ENCODE measurements at places on chromosomes 2 and 18.
A peak's percentile ranks its signal among the peaks of the same experiment; 100 is the strongest.

GRCh38 chr2:39228413-39229209 lies 15.2 kb downstream of the CDKL4 start:
- DNase-seq = no peak

- DNase-seq = no peak
Observed at GRCh38 chr2:165901620-165902298, 51.8 kb downstream of the TTC21B start.

DNA sequence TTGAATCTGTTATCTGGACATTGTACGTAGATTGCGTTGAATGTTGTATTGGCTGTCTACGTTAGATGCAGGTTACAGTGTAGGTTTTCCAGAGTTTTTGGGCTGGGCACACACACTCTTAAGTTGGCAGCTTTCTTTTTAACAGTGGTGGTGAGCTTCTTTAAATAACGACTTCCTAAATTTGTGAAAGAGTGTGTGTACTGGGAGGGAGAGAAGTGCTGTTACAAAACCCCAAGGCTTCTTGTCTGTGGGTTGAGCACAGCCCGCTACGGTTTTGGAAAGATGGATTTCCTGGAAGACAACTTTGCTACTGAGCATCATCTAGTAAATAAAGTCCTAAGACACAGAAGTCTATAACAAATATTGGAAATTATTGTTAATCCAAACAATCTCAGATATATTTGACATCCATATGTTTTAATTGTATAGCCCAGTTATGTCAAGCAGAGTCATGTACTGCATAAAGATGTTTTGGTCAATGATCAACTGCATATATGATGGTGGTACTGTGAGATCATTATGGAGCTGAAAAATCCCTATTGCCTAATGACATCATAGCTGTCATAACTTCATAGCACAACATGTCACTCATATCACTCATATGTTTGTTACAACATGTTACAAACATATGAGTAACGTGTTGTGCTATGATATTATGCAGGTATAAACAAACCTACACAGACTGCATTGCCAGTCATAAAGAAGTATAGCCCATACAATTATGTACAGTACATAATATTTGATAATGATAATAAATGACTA lies 7.9 kb upstream of the THUMPD2 start:
- DNase-seq = no peak

GRCh38 chr2:28626891-28627421 lies 124.7 kb upstream of the PPP1CB start:
- DNase-seq = no peak

DNA sequence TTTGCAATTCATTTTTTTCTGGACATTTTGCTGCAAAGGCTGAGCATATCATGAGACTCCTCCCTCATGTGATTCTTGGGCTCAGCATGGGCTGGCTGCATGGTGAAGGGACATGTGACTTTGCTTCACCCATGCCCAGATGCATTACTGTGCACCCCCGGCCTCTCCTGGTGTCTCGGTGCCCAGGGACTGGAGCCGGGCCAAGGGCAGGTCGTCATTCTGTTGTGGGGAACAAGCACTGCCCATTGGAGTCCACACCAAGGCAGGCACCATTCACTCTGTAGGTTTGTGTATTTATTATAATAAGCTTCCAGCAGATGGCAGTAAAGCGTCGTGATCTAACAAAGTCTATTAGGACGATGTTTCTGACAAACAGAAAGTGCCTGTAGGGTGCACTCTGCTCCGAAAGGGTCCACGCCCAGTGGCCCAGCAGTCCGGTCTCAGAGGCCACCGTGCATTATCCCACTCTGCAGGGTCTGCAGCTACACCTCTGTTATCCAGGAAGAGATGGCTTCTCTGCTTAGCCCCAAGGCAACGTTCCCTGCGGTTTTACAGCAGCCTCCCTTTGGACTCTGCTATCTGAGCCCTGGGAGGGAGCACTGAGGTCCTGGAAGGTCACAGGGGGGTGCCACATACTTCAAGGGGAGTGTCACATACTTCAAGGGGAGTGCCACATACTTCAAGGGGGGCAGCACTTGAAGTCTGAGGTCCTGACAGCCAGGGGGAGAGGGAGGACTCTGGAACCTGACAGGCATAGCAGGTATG lies 219.6 kb downstream of the TSN start:
- DNase-seq = peak; percentile 12

DNA sequence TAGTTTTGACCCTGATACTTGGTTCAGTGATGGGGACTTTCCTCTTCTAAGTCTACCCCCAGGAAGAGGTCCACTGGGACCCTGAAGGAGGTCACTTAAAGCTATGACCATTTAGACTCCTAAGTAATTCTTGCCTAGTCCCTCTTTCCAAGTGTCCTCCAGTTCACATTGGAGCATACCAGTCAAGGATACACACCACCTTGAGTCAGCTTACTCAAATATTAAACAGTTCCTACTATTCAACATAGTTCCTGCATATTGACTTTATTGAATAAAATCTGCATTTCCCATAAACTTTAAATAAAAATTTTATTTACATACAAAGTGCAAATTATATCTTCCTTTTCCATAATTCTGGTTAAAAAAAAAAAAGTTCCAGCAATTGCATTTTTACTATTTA lies 36.3 kb downstream of the SLC5A7 start:
- no peak for DNase-seq

GRCh38 chr2:240655931-240656886 lies 26.5 kb downstream of the AQP12B start:
- no peak for DNase-seq

DNA sequence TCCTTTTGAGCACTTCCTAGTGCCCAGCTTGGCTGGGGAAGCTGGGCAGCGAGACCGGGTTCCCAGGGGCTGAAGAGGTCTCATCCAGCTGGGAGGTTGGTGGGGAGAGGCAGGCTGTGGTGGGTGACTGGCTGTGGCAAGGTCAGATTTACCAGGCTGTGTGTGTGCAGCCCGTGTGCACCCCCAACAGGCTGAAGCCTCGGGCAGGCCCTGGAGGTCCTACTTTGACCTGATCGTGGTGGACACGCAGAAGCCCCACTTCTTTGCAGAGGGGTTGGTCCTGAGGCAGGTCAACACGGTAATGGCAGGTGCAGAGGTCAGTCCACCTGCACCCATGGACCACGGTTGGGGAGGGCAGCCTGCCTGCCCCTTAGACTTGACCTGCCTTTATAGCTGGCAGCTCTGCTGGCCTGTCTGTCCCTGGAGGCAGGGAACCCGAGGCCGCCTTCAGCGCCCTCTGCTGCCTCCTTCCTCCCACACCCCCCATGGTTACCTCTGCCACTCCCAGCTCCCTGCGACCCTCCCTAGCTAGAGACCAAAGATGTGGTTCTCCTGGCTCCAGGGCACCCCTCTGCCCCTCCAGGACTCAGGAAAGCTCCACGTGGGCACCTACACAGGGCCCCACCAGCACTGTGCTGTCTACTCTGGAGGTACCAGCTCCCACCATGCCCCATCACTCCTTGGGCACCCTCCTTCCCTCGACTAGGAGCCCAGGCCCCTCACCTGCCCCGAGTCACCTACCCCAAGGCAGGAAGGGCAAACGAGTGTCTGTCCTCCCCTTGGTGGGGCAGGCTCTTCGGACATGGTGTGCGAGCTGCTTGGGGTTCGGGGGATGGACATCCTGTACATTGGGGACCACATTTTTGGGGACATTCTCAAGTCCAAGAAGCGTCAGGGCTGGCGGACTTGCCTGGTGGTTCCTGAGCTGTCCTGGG lies 4.0 kb downstream of the NT5DC4 start:
- no peak for DNase-seq

GRCh38 chr2:125684932-125685331 lies 971.0 kb upstream of the GYPC start:
- no peak for DNase-seq

DNA sequence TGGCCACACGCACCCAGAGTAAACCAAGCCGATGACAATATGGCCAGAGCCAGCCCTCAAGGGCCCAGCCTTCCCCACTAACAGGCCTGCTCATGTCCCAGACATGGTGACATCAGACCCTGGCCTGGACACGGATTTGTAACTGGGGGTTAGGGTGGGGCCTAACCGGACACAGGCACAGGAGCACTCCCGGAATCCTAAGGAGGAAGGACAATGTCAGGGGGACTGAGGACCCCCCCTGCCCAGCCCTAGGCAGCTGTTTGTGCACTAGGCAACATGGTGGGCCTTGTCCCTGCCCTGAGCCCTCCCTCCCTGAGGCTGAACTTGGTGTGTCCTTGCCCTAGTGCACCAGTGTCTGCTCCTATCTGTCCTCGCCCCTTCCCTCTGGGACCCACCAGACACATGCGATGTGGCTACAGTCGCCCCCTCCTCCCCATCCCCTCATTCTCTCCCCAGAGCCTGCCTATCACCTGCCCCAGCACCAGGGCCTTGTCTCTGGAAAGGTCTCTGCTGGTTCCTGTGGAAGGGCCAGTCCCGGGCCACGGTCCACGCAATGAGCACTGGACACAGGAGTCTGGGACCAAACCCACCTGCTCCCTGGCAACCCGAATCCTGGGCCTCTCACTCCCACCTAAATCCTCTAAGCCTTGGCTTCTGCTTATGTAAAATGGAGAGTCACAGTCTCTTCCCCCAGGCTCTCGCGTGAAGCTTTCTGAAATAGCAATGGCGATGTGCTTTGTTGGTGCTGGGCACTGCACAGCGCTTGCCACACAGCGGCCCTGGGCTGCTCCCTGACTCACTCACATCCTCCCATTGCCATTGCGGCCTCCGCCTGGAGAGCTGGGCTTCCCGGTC lies 76.5 kb upstream of the RAB6C start:
- DNase-seq = no peak

DNA sequence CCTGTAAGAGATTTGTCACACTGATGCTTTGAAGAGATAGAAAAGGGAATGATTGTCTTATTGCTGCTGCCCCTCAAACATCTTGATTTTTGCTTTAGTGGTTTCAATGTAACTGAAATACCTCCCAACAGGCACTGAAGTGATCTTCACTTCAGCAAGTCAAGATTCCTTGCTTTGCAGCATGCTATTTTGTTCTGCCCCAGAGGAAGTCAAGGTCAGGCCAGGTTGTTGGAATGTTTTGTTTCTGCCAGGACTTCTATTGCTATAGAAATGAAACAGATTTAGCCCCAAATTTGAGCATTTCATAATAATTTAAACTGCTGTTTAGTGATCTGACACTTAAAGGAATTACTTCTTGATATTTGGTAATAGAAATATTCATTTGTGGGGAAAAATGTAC lies 277.6 kb downstream of the ZNF804A start:
- DNase-seq = no peak

DNA sequence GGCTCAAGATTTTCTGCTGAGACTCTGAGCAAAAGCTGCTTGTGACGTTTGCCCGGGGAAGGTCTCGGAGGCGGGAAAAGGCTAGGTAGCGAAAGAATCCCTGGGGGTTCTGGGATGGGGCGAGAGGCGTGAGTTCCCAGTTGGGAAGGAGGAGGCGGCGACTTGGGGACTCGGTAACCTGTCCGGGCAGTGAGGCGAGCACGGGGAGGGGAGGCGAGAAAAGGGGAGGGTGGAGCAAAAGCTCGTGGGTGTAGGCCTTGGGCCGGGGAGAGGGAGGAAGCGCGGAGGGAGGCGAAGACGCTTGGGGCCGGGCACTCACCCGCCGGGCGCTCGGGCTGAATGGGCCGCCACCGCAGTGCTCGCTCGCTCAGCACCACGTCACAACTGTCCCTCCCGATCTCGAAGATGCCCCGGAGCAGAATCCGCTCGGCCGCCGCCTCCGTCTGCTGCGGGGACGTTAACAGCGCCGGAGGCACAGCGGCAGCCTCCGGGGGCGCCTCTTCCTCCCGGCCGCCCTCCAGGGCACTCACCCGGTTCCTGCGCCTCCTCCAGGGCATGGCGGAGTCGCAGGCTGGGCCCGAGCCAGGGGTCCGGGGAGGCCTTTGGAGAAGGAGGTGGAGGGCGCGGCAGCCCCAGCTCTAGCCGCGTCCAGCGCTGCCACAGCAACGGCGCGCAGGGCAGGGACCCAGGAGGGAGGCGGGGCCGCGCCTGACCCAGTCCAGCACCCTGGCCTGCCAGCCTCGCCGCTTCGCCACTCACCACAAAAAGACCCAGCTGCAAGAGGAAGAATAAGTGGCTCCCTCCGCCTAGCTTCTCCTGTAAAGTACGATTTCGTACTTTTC lies at the start of gene CERKL:
CERKL (minus strand) TSS at position 656 of the 842 bp plus-strand sequence; CDS start at position 557, 99 bp downstream.
- DNase-seq = no peak

DNA sequence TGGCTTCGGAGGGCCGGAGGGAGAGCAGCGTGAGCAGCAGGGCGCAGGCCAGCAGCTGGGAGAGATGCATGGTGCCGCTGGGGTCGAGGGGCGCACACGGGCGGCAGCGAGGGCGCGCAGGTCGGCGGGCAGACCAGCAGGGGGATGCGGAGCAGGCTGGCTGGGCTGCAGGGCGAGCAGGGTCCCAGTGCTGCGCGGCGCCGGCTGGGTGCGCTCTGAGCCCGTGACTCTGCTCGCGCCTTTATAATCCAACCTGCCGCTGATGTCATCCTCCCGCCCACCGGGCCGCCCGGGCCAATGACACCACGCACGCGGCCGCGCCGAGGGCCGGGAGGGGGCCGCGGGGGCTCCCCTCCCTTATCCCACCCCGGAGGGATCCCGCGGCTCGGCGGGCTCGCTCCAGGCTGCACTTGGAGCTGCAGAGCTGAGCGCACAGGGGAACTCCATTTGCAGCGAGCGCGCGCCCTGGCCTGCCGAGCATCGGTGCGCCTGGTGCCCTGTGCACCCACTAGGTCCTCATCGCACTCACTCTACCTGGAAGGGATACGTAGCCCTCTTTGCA lies at the start of gene NPPC:
NPPC (minus strand) TSS at position 217 of the 562 bp plus-strand sequence; CDS start at position 70, 147 bp downstream.
- peak; percentile 46 for DNase-seq

DNA sequence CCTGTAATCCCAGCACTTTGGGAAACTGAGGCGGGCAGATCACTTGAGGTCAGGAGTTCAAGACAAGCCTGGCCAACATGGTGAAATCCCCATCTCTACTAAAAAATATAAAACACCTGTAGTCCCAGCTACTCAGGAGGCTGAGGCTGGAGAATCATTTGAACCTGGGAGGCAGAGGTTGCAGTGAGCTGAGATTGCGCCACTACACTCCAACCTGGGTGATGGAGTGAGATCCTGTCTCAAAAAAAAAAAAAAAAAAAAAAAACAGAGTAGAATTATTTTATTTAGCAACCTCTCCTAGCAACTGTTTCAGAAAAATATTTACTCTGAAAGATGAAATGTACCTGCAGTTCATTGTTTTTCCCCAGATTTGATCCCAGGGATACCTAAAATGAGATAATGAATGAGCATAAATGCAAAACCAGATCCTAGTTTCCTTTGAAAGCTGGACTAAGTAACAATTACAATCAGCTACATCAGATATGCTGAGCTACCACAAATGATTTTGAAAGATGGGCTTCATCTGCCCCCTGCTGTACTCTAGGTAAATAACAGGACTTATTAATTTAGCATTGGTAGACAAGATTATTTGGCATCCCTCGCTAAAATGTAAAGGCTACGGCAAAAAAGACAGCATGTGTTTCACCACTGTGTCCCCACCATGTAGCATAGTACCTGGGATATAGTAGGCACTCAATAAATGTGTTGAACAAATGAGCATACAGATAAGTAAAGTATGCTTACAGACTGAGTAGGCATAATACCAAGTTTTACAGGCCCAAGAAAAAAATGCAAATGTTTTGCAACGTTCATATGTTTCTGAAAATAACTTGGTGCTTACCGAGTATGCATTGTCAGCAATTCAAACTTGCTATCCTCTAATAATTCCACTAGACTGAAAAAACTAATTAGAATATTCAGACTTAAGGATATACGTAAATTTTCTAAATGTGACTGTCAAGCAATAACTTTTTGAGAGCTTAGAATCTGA lies 102.5 kb downstream of the ATL2 start:
- DNase-seq = no peak

Data from stimulated activated naive CD4-positive, alpha-beta T cell treated with Interleukin-2 at 50 U/mL for 16 hours (primary cell).